ENCODE measurements at places on chromosomes 2 and 18.
A peak's percentile ranks its signal among the peaks of the same experiment; 100 is the strongest.

GRCh38 chr18:13436576-13436975, 218.0 kb downstream of the LDLRAD4 start:
- DNase-seq, result no peak

- DNase-seq, result no peak
Measured at GRCh38 chr2:109727929-109728447, 66.1 kb upstream of the RGPD5 start.

DNA sequence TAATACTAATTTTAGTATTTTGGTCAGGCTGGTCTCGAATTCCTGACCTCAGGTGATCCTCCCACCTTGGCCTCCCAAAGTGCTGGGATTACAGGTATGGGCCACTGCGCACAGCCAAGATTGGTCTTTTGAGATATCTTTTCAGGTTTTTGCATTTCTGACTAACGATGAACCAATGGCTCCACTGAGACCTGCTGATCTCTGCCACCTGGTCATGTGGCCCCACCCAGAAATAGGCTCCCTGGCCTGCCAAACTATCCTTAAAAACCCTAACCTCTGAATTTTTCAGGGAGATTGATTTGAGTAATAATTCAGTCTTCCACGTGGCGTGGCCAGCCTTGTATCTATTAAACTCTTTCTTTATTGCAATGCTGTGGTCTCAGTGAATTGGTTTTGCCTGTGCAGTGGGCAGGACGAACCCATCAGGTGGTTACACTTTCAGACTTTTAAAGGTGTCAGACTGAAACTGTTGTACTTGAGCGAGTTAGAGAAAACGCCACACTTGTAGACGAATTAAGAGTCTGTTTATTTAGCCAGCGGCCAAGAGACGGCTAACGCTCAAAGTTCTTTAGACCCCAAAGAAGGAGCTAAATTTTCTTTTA, 85.8 kb upstream of the MSH6 start:
- DNase-seq, result no peak

DNA sequence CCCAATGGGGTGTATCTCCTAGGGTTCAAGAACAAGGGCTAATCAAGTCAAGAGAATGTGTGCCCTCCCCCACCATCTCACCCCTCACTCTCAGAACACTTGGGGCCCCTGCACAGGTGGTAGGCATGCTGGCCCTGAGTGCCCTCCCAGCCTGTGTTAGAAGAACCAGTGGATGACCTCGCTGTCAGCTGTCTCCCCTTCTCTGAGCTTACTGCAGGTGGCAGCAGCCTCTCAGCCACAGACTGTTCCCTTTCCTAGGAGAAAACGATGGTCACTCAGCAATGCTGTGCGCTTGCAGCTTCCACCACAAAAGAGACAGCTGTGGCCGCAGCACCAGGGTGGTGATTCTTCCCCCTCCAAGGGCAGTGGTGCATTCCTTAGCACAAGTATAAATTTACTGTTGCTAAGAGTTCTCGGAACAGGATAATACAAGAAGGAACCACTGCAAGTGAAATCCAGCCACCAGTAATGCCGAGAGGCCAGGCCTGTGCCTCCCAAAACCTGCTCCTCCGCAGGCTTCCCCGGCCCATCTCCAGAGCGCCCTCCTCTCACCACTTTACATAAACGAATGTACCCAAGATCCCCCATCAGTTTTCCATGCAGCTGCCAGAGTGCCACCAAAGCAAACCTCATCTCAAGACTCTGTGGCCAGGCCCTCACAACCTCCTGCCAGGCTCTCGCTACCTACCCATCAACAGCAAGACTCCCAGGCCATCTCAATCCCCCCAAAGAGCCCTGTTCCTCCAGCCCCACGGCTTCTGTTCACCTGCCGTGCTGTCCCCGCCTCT, 935 bp upstream of the RAMP1 start:
- DNase-seq, result peak; percentile 65

DNA sequence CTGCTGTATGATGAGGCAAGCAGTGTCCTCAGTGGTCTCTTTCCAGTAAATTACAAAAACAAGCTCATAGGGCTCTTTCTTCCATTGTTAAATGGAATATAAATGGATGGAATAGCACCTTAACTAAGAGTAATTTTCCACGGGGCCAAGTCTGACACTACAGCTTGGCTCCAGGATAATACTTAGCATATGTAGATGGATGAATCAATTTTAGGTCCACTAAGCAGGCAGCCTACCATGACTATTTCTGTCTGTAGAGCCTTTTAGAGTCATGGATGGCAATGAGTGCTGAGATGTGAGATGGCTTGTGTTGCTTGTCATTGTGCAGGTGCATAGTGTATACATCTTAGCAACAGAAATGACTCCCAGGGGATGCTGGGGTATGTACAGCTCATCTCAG, 125.9 kb downstream of the PKP4 start:
- no peak for DNase-seq

GRCh38 chr18:8029061-8029460, 461.9 kb downstream of the PTPRM start:
- DNase-seq, result no peak

DNA sequence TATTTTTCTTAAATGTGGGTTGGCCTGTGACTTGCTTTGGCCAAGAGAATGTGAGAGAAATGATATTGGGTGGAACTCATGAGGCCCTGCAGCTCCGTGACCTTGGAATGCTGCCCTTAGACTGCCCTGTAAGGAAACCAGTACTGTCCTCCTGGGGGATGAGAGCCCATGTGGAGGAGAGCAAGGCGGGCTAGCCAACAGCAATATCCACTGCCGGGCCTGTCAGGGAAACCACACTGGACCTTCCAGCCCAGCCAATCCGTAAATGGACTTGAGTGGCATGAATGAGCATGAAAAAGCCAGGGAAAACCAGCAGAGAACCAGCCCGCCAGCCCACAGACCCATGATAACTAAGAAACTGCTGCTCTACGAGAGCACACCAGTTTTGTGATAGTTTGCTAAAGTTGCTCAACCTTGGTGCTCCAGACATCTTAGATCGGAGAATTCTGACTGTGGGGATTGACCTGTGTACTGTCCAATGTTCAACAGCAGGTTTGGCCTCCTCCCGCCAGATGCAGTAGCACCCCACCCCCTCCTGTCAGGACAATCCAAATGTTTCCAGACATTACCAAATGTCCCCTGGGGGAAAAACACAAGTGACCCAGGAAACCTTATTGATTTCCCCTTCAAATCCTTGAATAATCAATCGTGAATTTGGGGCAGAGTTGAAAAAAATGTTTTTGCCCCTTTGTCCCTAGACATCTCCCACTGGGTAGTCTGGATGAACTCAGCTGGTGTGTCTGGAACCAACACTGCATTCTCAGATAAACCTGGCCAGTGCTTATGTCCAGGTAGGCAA, 27.2 kb downstream of the ALPK2 start:
- DNase-seq, result no peak

GRCh38 chr2:7736646-7737305, 819.6 kb downstream of the RNF144A start:
- no peak for DNase-seq

DNA sequence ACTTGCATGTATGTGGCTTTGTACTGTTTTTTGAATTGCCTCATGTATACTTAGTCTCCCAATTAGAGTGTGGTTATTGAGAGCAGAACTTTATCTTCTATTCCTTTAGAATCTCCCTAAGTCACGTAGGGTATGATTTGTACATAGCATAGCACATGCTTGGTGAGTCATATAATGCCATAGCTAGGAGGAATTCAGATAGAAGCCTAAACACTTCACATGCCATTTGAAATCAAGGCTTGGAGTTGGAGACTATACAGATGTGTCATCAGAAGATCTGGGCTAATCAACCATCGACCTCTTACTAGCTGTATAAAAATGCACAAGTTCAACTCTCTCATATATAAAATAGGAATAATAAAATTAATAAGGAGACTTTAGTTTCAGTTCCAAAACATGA, 222.6 kb upstream of the ST6GAL2 start:
- DNase-seq, result no peak

DNA sequence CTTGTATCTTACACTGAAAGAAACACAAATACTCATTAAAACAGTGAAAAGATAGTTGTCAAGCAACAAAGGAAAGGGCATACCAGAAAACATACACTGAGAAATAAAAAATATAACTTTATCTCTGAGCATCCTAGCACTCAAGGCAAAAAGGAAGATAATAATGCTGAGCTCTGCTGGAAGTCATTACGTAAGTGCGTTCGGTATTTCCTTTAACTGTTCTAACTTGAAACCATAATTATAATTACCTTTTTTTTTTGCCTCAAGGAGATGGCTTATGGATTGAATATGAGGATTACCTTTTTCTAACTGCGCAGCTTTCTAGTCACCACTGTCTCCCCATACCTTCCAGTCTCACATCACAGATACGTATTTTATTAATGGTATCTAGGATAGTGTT, 308.1 kb downstream of the GBX2 start:
- no peak for DNase-seq

- DNase-seq, result peak; percentile 45
Measured at GRCh38 chr2:218876562-218877219, 4.0 kb upstream of the WNT10A start.

DNA sequence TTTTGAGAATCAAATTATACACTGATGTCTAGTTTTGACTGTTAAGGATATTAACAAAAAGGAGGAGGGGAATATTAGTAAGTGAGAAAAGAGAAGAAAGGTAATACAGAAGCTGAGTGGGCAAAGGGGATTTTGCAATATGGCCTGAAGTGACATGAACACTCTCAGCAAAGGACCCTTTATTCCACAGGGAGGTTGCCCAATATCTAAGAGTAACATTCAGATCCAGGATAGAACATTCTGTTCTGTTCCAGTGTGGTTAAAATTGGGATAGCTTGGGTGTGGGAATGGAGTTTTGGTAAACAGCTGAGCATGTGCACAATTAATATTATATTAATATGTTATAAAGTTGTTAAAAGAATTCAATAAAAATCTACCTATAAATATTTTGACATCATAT, 120.1 kb downstream of the ZNF385B start:
- DNase-seq, result no peak

- no peak for DNase-seq
Measured at GRCh38 chr18:21040466-21040865, 71.1 kb downstream of the ROCK1 start.

- no peak for DNase-seq
Measured at GRCh38 chr2:191512874-191513273, 165.1 kb upstream of the NABP1 start.

DNA sequence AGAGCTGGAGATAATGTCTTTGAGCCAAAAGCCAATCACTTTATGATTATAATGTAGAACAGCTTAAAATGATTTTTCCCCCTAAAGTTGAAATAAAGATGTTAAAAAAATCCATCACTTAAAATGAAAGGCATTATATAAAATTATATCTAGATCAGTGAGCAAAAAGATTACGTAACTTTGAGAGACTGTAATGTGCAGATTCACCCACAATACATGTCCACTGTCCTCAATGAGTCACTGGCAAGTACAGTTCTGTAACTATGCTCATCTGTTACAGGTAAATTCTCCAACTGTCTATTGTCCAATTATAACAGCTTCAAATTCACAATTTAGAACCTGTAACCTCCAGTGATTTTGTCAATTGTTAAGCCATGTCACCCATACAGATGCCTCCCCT, 19.0 kb downstream of the FAM161A start:
- DNase-seq, result no peak

DNA sequence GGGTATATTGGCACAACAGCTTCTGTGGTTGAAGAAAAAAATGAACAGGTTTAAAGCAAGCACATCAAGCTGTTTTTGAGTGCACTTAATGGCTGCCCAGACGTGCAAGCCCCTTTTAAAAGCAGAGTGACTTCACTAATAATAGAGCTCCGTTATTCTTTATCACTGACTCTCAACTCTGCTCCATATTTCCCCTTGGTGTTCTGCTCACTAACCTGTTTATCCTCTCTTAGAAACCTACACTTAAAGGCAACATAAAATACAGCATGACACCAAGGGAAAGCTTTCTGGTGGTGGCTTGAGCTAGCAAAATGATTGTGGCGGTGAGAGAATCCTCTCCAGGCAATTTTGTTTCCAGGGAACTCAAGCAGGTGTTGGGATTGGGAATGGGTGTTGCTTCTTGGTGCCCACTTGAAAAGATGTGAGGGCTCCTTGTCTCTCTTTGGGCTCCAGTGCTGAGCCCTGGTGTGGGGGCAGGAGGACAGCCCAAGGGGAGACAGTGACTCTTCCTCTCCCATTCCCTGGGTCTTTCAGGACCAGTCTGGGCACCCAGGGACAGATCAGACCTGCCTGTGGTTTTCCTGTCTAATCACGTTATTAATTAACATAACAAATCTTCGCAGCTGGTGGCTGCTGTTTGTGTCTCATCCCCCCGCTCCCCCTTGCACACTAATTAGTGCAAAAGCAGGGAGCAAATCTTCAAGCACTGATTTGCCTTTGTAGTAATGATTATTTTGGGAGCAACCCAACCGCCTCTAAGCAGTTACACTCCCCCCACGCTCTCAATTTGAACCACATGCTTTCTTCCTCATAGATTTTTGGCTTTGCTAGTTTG, 289.4 kb upstream of the CXCR4 start:
- DNase-seq, result no peak

- DNase-seq, result peak; percentile 63
Measured at GRCh38 chr2:148909114-148909513, 34.1 kb downstream of the KIF5C start.

- DNase-seq, result no peak
Measured at GRCh38 chr2:65878011-65878340, 445.6 kb upstream of the SPRED2 start.

GRCh38 chr18:74050807-74051206, 96.8 kb downstream of the FBXO15 start:
- DNase-seq, result no peak

- DNase-seq, result no peak
Measured at GRCh38 chr2:241859436-241860183, 916 bp upstream of the PDCD1 start.

GRCh38 chr2:104844807-104845551, 8.9 kb upstream of the POU3F3 start:
- peak; percentile 48 for DNase-seq

DNA sequence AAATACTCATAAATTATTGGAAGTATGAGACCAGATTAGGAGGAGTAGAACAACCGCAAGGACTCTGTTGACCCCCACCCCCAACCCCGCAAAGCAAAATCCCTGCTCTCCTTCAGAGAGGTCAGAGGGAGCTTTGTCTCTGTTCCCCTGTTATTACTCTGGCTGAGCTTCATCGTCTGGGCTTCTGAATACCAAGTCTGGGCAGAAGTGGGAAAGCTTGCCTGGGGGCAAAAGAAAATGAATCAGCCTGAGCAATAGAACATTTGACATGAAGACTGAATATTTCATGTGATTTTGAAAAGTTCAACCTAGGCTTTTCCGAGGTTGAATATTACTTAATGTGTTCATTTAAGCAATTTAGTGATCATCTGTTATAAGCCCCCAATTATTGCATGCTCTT, 114.6 kb upstream of the ARHGAP28 start:
- DNase-seq, result no peak

GRCh38 chr2:109619032-109619615, 5.0 kb downstream of the SOWAHC start:
- DNase-seq, result no peak

DNA sequence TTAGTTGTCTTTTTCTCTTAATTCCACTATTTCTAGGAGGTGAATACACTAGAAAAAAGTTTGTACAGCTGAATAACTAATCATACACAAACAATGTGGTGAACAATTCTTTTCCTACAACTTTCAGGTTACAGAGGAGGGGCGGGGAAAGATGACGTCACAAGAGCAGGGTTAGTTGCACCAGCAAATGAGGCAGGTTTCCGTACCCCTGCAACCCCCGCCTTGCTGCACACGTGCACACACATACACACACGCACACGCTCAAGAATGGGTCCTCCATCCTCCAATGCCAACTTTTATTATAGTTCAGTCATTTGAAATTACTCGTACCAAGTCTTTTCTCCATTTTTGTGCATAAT, 122.8 kb downstream of the ARL4C start:
- DNase-seq, result no peak

All from DMS153 (cell line).